ENCODE measurements at places on chromosomes 12 and 14.

DNA sequence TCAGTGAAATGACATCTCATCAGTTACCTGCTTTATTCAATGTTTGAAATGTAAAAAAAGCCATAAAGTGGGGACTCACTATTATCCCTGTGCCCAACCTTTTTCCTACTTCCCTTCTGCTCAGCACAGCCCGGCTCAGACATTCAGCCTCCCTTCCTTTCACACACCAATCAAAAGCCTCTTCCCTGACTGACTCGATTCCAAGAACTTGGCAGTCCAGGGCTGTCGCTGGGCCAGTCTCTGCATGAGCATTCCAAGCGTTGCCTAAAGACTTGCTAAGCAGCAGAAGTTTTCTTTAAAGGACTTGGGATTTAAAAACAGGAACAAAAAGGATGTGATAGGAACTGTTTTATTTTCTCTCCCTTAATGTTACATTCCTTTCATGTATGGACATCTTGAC lies 22.7 kb downstream of the ITPR2 start:
- DNase-seq = no peak

- no peak for DNase-seq
Observed at GRCh38 chr14:100212476-100213333, 26.2 kb upstream of the YY1 start.

DNA sequence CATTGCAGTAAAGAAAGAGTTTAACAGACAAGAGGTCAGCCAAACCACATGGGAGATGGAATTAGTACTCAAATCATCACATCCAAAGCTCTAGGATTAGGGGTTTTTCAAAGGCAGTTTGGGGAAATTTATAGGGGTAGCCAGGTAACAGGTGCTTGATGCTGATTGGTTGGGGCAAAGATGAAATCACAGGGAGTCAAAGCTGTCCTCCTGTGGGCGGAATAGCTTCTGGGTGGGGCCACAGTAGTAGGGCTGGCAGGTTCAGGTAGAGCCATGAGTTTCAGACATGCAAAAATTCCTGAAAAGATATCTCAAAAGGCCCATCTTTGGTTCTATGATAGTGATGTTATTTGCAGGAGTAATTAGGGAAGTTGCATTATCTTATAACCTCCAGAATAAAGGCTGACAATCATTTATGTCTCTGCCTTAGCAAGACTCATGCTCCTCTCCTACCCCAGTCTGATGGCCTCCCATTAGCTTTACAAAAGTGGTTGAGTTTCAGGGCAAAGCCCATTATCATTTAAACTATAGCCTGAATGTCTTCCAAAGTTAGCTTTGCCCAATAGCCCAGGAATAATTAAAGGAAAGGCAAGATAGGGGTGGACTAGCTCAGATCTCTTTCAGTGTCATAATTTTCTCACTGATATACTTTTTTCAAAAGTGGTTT lies 42.1 kb upstream of the CNTN1 start:
- DNase-seq = no peak

GRCh38 chr12:109861689-109862314 lies 18.5 kb downstream of the GLTP start:
- DNase-seq = no peak

GRCh38 chr14:75643985-75644384 lies 16.7 kb downstream of the ERG28 start:
- DNase-seq = no peak

Data from NCI-H1417 treated with DMSO at 0.1 percent for 48 hours (cell line).